ENCODE measurements at places on chromosomes 1 and 21.

DNA sequence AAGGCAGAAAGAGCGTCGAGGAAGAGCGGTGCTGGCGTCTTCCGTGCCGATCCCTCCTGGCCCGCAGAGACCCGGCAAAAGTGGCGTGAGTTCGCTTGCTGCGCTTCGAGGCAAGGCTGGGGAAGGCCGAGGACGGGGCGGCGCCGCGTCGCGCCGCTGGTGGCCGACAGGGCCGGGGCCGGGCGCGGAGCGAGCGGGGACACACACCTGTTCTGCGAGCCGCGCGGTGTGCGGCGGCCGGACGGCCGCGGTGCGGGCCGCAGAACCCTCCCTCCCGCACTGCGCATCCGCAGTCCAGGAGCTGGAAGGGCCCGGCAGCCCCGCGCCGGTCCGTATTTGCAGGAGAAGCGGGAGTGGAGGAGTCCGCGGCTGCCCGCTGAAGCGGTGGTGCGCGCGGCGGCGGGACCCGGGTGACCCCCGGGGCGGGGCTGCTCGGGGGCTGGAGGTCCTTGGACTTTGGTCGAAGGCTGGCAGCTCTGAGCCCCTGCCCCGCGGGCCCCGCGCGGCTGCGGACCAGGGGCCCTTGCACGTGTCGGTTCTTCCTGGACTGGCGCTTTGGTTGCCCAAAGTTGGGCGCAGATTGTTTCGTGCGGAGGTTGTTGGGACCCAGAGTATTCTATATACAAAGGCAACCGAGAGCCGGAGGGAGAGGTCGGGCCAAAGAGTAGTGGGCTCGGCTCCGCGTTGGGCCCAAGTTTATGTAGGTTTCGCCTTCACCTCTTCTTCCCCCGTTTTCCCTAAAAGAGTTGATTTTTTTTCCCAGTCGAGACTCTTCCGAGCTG, 2.6 kb downstream of the RNF220 start:
- no peak for DNase-seq

- no peak for DNase-seq
These were observed 12.4 kb downstream of the COL18A1 start for GRCh38 chr21:45417256-45417950.

DNA sequence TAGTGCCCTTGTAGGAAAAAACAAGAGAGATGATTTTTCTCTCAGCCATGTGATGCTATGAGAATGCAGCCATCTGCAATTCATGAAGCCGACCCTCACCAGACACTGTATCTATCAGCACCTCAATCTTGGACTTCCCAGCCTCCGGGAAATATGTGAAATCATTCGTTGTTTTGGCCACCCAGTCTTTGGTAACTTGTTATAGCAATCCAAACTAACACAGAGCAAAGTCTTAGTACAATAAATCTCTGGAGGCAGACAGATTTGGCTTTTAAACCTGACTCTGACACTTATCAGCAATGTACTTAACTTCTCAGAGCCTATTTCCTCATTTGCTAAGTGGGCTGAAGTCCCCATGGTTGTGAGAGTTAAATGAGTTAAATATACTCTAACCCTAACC, 5.1 kb upstream of the MED18 start:
- DNase-seq = no peak

- no peak for DNase-seq
These were observed 454.3 kb downstream of the MATN1 start for GRCh38 chr1:30268923-30269666.

GRCh38 chr1:236159704-236160539, 17.6 kb downstream of the GPR137B start:
- DNase-seq = no peak

GRCh38 chr1:109498161-109498801, 4.4 kb downstream of the CYB561D1 start:
- DNase-seq = no peak

- no peak for DNase-seq
These were observed 101.0 kb downstream of the SPATA46 start for GRCh38 chr1:162275622-162276175.

DNA sequence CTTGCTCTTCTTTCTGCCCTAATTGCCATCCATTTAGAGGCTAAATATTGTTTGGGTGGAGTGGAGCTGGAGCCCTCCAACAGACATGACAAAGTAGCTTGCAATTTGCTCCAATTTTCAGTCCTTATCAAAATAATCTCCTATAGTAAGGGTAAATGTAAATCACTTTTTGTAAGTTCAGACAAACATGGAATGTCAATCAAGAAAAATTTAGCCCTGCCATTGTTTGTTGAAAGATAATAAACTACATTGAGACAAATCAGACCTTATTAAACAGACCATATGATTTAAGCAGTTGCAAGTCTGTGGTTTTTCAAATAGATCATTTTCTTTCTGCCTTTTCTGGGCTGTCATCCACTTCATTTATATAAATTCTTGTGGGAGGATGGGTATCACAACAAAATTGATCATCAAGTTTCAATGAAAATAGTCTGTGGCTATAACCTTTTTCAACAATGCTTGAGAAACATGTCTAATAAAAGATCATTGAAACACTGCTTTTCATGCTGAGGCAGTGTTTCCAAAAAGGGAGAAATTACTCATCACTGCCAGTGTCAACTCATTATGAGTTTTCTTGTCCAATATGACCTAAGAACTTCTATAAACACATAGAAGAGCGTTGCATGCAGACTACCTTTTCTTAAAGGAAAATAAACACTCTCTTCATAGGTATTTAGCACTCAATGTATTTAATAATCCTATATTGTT, 1152.0 kb upstream of the B3GALT2 start:
- DNase-seq = no peak

DNA sequence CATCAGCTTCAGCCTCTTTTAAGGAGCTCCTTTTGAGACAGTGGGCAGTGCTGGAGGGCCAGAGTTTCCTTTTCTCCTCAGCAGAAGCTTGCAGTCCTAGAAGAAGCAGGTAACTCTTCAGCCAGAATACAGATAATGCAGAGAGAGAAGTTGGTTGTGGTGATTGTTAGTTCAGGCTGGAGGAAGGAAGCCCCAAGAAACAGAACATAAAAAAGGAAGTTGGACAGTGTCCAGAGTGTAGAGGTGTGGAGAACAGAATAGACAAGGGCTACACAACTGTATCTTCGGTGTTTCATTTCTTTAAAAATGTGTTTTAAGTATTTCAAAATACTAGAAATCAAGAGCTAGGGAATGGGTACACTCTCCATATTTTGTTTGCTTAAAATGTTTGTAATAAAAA, 6.4 kb upstream of the TACSTD2 start:
- DNase-seq = no peak

GRCh38 chr1:22877980-22878379, 94.7 kb downstream of the LACTBL1 start:
- DNase-seq = no peak

- no peak for DNase-seq
These were observed 115.7 kb downstream of the CENPF start for GRCh38 chr1:214718724-214719123.

DNA sequence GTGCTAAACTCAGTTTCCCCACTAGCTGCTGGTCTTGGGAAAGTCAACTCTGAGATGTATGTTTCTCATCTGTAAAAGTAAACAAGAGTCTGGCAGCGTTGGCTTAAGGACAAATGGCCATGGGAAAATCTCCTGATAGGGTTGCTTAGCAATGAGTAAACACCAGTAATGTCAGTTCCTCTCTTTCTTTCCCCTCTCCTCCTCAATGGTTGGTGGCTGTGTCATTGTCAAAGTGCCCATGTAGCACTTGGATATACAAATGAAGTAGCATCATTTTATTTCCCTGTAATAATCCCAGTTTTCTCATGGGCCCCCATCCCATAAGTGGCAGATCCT, 2.2 kb upstream of the FYB2 start:
- no peak for DNase-seq

- no peak for DNase-seq
These were observed at the start of gene FAAH for GRCh38 chr1:46394108-46394871. TSS of gene FAAH (plus strand) at chr1:46394317. CDS start at chr1:46394349, 32 bp downstream.

- DNase-seq = no peak
These were observed 3.6 kb downstream of the NOC2L start for GRCh38 chr1:955474-955873.

GRCh38 chr1:72371259-72372035, 89.1 kb upstream of the NEGR1 start:
- no peak for DNase-seq

- peak; percentile 76 for DNase-seq
These were observed 4.2 kb upstream of the ECE1 start for GRCh38 chr1:21294266-21294989.

DNA sequence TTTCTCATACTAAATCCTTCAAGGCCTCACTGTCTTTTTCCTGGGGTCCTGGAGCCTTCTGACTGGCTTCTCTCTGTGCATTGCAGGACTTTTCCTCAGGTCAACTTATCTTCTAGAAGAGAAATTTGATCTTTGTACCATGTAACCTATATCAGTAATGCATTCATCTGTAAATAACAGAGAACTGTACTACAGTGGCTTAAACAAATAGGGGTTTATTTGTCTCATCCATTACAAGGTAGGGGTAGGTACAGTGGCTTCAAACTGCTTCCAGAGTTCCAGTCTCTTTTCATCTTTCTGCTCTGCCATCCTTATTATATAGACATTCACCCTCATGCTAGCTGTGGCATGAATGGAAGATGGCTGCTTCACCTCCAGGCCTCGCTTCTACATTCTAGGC, 29.5 kb upstream of the GTF2B start:
- no peak for DNase-seq

DNA sequence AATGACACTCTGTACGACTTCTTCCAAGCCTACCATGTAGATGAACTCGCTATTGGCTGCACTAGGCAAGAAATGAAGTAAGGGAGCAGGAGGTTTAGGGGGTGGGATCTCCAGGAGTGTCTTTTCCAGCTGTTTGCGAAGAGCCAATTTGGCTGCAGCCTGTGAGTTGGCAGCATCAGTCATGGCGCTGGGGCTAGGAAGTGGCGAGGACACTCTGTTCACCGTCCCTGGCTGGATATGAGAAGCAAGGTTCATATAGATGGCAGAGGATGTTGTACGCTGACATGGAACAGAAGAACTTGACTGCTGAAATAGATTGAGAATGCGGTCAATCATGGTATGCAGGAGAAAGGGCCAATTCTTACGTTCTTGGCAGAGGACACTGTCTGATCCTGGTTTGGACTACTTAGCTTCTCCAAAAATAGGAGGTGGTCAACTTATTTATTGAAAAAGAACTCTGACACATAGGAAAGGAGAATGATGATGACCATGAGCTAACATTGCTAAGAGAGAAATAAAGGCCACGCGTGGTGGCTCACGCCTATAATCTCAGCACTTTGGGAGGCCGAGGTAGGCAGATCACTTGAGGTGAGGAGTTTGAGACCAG, 41.2 kb downstream of the SLC27A3 start:
- no peak for DNase-seq

DNA sequence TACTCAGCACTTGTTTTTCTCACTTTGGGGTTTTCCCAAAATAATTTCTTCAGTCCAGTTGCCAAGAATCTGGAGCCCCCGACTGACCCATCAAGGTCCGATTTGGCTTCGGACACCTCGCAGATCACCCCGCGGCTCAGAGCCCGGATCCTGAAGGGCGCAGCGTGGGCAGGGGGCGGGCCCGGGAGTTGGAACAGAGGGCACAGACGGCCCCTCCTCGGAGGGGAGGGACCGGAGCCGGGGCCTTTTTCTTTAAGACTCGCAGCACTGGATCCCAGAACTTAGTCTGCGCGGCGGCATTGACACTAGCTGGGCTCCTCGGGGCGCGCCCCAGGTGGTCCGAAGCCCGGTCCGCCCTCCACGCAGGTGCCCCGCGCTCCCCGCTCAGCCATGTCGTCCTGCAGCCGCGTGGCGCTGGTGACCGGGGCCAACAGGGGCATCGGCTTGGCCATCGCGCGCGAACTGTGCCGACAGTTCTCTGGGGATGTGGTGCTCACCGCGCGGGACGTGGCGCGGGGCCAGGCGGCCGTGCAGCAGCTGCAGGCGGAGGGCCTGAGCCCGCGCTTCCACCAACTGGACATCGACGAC, at the start of gene CBR3:
TSS of gene CBR3 (plus strand) at position 277 of the 588 bp plus-strand sequence. CDS start at position 391, 114 bp downstream.
- DNase-seq = peak; percentile 34

- DNase-seq = no peak
These were observed 88.0 kb downstream of the CD247 start for GRCh38 chr1:167430134-167430848.

DNA sequence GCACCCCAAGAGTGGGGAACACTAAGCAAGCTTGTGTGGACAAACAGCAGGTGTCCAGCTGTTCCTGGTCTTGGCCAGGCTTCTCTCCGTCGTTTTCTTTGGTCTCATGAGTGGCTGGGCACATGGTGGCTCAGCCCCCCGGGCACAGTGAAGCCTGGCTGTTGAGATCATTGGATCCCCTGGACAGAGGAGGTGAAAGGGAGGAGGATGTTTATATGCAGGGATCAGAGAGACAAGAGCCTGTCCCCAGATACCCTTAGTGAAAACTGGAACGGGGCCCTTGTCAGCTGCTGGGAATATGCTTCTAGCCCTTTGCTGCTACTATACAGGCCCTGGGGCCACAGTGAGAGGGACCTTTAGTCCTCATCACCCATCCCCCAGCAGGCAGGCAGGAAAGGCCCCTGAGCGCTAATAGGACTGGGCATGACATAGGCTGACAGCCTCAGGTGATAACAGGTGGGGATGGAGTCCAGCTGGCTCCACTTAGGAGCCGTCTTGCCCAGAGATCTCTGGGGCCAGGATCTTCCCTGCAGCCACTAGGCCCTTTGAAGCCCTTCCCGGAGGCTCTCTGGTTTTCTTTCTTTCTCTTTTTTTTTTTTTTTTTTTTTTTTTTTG, 16.4 kb downstream of the EPHA8 start:
- no peak for DNase-seq

DNA sequence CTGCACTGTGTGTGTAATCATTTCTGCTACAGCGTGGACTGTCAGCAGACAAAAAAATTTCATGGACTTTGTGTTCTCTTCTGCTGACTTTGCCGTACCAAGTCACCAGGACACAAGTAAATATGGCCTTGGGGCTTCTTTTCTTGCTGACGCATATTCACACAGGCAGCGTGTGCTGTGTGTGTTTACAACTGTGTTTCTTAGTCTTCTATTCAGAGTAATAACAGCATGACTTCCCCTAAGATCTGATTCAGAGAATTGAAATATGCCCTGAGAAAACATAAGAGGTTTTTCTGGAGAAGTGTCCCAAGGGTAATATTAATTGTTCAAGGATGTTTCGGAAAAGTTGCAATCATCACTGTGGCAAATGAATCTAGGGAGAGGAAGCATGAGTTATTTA, 47.1 kb upstream of the DYNLT5 start:
- no peak for DNase-seq

GRCh38 chr1:150311762-150312161, 9.6 kb upstream of the PRPF3 start:
- no peak for DNase-seq

DNA sequence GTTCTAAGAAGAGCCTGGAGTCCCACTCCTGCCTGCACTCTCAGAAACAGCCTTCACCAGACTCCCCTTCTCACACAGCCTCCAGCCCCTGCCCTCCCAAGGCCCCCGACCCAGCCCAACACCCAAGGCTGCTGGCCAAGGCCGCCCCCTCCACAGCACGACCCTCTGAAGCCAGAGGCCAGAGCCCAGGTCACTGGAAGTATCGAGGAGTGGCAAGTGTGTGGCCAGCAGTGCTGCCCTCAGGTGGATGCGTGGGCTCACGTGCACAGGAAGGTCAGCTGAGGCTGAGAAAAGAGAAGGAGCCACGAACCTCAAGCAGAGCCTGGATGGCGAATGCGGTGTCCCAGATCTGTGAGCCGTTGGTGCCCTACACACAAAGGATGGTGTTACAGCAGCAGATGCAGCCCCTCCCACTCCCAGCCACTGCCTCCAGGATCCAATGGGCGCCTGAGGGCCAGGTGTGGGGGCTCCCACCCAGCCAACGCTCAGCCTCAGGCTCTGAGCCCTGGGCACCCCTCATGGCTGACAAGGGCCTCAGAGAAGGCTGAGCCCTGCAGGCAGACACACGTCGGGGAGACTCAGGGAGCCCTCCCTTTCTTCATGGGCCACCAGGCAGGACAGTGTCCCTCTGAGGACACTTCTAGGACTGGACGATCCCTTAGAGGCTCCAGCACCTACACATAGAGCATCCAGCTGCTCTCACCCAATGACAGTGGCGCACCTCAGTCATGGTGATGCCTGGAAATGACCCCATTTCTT, 18.0 kb downstream of the LSS start:
- DNase-seq = no peak

Measured in T-helper 9 cell (primary cell).